ENCODE measurements at places on chromosomes 3 and 15. TPM values are rescaled to one million over a fixed set of nuclear protein-coding genes. Genes with fewer than 3 reads are reported as not detected.

GRCh38 chr15:46420990-46421389 lies 786.2 kb downstream of the SQOR start:
- DNase-seq = no peak

DNA sequence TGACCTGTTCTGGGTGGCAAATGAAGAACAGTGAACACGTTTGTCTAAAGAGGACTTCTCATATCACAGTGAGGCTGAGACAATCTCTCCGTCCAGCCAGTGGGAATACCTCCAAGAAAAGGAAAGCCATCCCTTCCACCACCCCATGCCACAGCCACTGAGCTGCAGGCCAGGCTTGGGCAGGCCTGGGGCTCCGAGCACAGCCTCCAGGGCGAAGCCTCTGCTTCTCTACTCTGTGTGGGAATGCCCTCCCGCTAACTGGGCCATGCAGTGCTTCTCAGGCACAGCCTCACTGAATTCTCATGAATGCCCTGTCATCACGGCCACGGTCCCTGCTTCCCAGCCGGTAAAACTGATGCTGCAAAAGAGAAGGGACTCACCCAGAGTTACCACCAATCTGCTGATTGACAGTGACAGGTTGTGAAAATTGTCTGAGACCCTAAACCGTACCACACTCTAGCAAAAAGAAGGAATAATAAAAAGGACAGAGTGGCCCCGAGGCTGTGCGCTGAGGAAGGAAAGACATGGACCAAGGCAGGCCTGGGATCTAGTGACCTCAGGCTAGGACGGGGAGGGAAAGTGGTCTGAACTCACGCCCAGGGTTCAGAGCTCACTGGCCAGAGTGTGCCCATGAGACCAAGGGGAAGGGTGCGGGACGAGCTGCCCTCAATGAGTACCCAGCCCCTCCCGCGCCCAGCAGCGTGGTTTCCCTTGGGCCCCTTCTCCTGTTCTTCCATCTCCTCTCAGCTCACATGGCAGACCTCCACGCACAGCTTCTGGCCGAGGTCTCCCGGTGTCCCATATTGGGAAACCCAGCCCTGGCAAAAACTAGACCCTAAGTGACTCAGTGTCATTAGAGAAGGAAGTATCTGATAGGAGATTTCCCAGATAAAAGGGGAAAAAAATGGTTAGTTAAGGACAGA lies 52.8 kb downstream of the DHX30 start:
- DNase-seq = no peak

- no peak for DNase-seq
Observed at GRCh38 chr3:52388348-52388821, 56.5 kb downstream of the SEMA3G start.

GRCh38 chr3:12758025-12758781 lies 856 bp downstream of the TMEM40 start:
- DNase-seq = peak; percentile 49

Gene MINAR1
- total RNA-seq = 0.17 TPM

Gene POLR2M
- 35.8 TPM for total RNA-seq

GRCh38 chr3:147518465-147518864 lies 109.3 kb downstream of the ZIC1 start:
- DNase-seq = no peak

Gene ANKRD63
- not detected for total RNA-seq

- DNase-seq = no peak
Observed at GRCh38 chr3:190291994-190292584, 30.2 kb downstream of the CLDN1 start.

GRCh38 chr15:27885201-27885600 lies 213.9 kb downstream of the OCA2 start:
- DNase-seq = no peak

DNA sequence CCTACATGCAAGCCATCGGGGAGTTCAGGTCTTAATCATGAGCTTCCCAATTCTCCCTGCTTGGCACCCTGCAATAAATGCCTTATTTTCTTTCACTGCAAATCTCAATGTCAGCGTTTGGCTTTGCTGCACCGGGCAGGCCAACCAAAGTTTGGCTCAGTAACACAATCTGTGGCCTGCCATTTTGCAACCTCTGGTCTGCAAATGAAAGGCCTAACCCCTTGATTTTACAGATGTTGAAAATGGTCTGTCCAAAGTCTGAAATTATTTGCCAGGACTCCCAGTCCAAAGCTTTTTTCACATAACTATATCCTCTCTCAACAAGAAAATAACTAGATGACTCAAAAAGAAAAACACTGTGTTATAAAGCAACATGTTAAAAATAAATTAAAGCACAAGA lies 34.0 kb upstream of the LEKR1 start:
- DNase-seq = no peak

DNA sequence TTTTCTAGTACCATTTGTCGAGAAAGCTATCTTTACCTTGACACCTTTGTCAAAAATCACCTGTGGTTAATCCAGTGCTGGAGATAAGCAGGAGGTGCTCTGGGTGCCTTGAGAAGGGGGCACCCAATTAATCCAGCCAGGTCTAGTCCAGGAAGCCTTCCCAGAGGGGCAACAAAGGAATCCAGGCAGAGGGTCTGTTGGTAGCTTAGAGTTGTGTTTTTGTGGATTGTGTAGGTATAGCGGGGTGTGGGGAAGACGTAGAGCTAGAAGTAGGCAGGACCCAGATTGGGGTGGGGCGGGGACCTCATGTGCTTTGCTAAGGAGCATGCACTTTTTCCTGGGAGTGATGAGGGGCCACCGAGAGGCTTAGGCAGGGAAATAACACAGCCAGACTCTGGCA lies 6.0 kb upstream of the PIGZ start:
- DNase-seq = no peak

- DNase-seq = peak; percentile 27
Observed at GRCh38 chr3:31979001-31979697, 1.9 kb downstream of the OSBPL10 start.

GRCh38 chr3:29484633-29485032 lies 203.8 kb downstream of the RBMS3 start:
- DNase-seq = peak; percentile 60

DNA sequence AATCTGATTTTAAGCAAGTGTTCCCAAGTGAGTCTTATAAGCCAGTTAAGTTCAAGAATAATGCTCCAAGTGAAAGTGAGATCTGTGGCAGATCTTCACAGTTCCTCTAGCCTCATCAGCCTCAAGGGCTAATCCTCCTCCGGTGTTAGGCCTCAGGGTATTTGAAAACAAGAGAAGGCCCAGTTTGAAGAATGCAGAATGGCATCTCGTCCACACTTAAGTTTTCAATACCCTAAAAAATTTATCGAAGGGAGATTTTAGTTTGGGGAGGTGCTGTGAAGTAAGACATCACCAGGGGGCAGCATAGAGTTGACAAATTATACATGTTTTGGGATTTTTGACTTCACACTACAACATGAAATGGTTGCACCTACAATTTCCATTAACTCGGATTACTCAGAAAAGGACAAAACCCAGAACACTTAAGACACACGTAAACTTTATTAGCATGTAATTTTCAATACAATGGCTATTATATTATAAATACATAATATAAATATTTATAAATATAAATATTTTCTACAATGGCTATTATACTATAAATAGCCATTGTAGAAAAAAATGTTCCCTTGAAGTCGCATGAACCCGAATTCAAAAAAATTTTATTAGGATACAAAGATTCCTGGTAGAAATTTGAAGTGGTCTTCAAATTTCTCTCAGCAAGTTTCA lies 2.3 kb upstream of the TMEM266 start:
- peak; percentile 33 for DNase-seq

DNA sequence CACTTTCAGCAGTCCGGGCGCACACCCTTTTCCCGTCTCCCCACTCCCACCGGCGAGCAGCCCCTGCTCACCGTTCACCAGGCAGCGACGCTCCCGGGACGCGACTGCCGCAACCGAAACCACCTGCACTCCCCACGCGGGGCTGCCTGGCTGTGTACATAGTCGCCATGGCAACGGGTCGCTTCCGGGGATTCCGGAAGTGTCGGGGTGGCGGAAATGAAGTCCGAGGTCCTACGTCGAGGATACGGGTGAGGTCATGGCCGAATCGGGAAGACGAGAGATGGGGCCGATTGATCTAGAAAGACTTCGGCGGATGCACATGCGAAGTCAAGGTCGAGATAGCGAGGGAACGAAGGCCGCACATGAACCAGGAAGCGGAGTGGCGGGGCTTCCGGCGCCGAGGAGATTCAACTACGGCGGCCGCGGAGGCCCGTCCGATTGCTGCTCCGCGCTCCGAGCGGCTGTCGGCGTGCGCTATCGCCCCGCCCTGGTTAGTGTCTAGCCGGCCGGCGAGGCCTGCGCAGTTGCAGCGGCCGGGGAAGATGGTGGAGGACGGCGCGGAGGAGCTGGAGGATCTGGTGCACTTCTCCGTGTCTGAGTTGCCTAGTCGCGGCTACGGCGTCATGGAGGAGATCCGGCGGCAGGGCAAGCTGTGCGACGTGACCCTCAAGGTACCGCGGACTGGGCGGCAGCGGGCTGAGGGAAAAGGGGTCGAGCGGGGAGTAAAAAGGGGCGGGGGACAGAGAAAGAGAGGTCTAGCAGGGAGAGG lies at the start of the genes KIF9 and KLHL18:
TSS of gene KIF9 (minus strand) at position 376 of the 769 bp plus-strand sequence. CDS start 5,425 bp downstream, outside the sequence.
TSS of gene KLHL18 (plus strand) at position 521 of the 769 bp plus-strand sequence. CDS start at position 543, 22 bp downstream.
- peak; percentile 90 for DNase-seq

Gene CLDND1
- 160 TPM for total RNA-seq

GRCh38 chr15:26967719-26968269 lies 3.2 kb upstream of the GABRG3 start:
- DNase-seq = no peak

DNA sequence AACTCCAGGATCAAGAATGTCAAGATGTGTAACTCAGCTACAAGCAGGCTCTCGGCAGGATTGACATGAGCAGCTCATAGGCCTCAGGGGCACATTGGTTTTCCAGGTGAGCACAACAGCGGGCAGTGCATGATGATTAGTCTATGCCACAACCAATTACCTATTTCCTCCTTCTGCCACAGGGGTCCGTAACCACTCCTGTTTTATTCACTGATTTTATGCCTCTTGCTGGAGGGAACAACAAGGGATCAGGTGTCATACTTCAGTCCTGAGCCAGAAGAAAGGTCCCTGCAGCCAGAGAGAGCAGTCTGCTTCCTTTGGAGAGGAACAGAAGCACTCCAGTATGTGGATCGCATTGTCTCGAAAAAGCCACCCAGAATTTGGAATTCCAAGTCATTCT lies 35.1 kb upstream of the PTPRG start:
- DNase-seq = no peak

- DNase-seq = no peak
Observed at GRCh38 chr3:197393711-197394110, 95.3 kb upstream of the DLG1 start.

GRCh38 chr3:116141724-116142123 lies 303.6 kb downstream of the LSAMP start:
- DNase-seq = peak; percentile 54

- DNase-seq = no peak
Observed at GRCh38 chr3:194205675-194206133, 69.8 kb downstream of the HES1 start.

DNA sequence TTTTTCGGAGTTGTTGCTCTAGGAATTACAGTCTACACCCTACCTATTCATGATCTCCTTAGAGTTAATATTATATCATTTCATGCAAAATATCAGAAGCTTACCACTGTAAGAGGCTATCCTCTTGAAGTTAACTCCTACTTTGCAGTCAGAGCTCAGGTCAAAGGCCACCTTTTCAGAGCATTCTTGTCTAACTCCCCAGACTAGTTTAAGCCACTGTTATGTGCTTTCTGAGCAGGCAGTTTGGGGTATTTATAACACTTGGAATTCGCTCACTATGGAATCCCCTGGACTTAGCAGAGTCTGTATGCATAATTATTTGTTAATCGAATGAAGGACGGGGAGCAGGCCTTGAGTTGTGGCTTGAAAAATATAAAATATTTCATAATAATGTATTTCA lies 21.7 kb downstream of the MED12L start:
- DNase-seq = no peak

GRCh38 chr3:140910860-140911259 lies 30.8 kb upstream of the SLC25A36 start:
- peak; percentile 14 for DNase-seq

DNA sequence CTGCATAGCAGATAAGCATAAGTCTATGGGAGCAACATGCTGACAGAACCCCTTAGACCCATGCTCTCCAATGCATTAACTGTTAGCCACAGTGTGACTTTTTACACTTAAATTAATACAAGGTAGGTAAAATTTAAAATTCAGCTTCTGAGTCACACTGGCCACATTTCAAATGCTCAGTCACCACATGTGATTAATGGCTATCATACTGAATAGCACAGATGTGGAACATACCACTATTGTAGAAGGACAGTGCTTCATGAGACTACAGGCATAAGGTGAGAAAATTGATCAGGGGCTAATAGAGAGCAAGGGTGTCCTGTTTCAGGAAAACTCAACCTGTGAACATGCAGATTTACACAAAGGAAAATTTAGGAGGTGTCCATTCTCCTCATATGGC lies 357.0 kb upstream of the SEMA6D start:
- no peak for DNase-seq

DNA sequence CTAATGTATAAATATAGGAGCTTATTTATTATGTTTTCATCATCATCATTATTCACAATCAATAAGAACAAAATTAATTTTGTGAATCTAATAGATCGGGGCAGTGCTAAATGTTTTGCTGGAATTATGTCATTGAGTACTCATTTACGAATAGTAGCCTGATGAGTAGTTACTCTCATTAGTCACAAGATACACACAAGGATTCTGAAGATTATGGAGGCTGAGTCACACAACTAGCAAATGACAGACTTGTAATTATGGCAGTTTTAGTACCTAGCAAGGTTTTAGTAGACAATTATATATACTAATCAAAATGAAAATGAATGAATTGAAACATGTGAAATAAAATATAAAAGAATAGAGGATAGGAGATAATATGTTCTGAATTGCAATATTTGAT lies 954.2 kb downstream of the CADM2 start:
- DNase-seq = peak; percentile 68

Gene ANKUB1
- not detected for total RNA-seq

DNA sequence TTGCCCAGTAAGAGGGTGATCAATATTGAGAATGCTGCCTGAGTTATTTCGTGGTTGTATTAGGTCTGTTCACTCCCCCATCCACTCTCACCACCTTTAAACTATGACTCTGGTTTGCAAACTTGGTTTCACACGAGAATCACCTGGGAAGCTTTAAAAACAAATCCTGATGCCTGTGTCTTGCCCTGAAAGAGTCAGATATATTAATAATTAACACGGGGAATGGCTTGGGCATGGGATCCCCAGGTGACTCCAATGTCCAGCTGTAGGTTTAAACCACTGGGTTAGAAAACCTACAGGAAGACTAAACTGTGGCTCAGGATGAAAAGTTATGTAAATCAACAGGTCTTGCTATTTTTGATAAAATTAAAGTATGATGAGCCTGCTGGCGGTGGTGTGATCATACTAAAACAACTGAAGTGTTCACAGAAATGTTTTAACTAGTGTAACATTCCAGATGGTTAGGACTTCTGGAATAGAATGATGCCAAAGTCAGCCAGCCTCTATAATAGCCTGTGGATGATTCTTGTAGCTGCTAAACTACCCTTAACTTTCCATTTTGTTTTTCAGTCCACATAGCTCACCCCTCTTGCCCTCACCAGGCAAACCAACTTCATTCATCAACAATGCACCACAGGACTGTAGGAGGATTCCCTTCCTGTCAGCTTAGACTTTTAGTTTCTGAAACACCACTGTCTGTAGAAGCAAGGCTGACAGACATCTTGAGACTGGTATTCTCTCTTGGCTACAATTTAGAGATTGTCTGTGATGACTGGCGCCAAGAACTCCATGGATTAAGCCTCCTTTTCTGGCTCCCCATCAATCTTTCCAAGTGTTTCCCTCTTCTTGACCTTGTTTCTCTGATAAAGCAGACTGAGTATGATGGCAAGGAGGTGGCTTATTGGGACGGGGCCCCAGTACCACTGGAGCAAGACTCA lies 119.1 kb upstream of the ADAMTS9 start:
- peak; percentile 83 for DNase-seq
